ENCODE measurements at places on chromosomes 16 and 17. TPM values are rescaled to one million over a fixed set of nuclear protein-coding genes. Genes with fewer than 3 reads are reported as not detected.

The OTOP3 gene
- not detected for total RNA-seq

The TEDC2 gene
- 22.3 TPM for total RNA-seq

The OMG gene
- total RNA-seq, result not detected

The KCNG4 gene
- not detected for total RNA-seq

The BAIAP2 gene
- 57.1 TPM for total RNA-seq

The AOC3 gene
- 1.5 TPM for total RNA-seq

The MILR1 gene
- 1.9 TPM for total RNA-seq

The GSG1L2 gene
- total RNA-seq, result not detected

The ZBTB4 gene
- total RNA-seq, result 25.7 TPM

The TMC6 gene
- 10.1 TPM for total RNA-seq

The CALCOCO2 gene
- 68.9 TPM for total RNA-seq

The SMIM36 gene
- total RNA-seq, result not detected

The KCTD5 gene
- 42.9 TPM for total RNA-seq

The MEIOB gene
- 2.4 TPM for total RNA-seq

The ENO3 gene
- 59.8 TPM for total RNA-seq

The TP53TG3C gene
- total RNA-seq, result 0.17 TPM

The CNGB1 gene
- total RNA-seq, result 0.08 TPM

The ATP2C2 gene
- total RNA-seq, result 0.14 TPM

The SLC35G6 gene
- not detected for total RNA-seq

The RPS2 gene
- total RNA-seq, result 5,494 TPM

The CCDC200 gene
- total RNA-seq, result not detected

The FOXL1 gene
- total RNA-seq, result 1.3 TPM

The PRR15L gene
- total RNA-seq, result 0.15 TPM

The ZCCHC14 gene
- 11.6 TPM for total RNA-seq

The LGALS9B gene
- total RNA-seq, result not detected

The PSMC3IP gene
- total RNA-seq, result 35.4 TPM

The USP7 gene
- 91.5 TPM for total RNA-seq

The CACNG5 gene
- 0.21 TPM for total RNA-seq

The SNAI3 gene
- total RNA-seq, result 0.26 TPM

The ITGAX gene
- 1.3 TPM for total RNA-seq

The EMP2 gene
- total RNA-seq, result 23.3 TPM

The ATP2A1 gene
- total RNA-seq, result 2.6 TPM

The CCDC144A gene
- total RNA-seq, result 1.4 TPM

The TOP2A gene
- 286 TPM for total RNA-seq

The GLG1 gene
- 53.1 TPM for total RNA-seq

The TMC5 gene
- 8.0 TPM for total RNA-seq

The KRTAP9-8 gene
- not detected for total RNA-seq

The NDEL1 gene
- 59.2 TPM for total RNA-seq

The CFAP97D1 gene
- not detected for total RNA-seq

The RAP1GAP2 gene
- 14.6 TPM for total RNA-seq

The CHST5 gene
- 0.10 TPM for total RNA-seq

The AARSD1 gene
- total RNA-seq, result 55.6 TPM

The C1QTNF8 gene
- not detected for total RNA-seq

The VTN gene
- total RNA-seq, result 19.3 TPM

The PROCA1 gene
- 1.4 TPM for total RNA-seq

The KRT36 gene
- not detected for total RNA-seq

The SULT1A2 gene
- total RNA-seq, result 0.09 TPM

The TMEM220 gene
- 3.0 TPM for total RNA-seq

The IRF8 gene
- 0.29 TPM for total RNA-seq

The SYCE1L gene
- total RNA-seq, result 7.8 TPM

Data from A549 treated with DMSO at 1 μM for 4 hours (cell line).